GM04504 (cell line): ENCODE measurements at places on chromosomes 3 and 15.

GRCh38 chr15:51356147-51356546 is 14.7 kb downstream of the GLDN start:
- no peak for DNase-seq

- DNase-seq = no peak
These were observed 747 bp downstream of the PDCD6IP start for GRCh38 chr3:33799202-33799551.

DNA sequence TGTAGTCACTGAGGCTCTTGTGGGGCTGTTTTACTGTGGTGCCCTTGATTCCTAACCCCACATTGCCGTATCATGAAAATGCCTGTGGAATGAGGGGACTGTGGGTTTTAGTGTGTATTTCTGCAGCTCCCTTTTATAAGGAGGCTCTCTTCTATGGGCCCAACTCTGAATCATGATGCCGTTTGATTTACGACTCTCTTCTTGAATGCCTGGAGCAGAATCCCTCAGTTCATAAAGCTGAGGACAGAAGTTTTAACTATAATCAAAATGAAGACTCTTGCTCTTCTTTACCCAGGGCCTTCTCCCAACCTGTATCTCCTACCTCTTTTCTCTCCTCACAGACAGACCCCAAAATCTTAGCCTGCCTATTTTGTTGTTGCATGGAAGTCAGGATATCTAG is 109.5 kb downstream of the RARB start:
- DNase-seq = no peak

DNA sequence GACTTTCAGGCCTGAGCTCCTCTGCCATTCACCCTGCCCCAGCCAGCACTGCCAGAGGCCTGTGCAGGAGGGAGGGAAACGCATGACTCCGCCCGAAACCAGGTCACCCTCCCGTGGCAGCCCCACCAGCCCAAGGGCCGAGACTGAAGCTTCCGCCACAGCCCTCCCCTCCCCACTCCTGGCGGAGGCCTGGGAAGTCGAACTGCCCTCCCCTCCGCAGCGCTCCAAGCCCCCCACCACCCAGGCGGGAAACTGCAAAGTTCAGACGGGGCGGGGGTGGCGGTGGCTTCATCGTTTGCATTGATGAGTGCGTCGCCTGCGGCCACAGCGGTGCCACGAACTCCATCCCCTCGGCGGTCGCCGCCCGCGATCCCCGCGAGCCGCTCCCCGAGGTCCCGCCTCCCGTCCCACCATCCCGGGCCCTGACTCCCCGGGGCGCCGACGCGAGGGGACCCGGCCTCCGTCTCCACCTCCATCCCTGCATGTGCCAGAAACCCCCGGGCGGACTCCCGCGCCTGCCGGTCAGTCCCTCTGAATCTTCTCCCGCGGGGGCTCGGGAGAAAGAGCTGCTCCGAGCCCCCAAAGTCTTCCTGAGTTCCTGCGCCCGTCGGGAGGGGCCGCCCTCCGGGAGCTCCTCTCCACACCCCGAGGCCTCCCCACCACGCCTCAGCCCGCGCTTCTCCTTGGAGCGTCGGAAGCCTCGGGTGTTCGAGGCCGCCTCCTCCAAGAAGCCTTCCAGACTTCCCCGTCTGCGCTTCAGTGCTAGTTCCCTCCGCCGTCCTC is 698 bp downstream of the MELTF start:
- DNase-seq = no peak

DNA sequence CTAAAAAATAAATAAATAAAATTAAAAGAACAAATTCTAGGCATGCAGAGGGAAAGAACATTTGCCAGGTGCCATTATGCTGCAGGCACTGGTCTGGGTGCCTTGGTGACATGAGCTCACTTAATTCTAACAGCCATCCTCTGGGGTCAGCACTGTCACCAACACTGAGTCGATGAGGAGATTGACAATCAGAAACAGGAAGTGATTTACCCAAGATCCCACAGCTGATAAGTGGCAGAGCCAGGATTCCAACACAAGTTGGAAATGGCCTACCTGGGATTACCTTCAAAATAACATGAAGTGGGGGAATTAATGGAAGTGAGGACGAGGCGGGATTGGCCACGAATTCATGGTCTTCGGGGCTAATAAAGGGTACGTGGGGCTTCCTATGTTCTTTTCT is 3.6 kb downstream of the PLIN1 start:
- DNase-seq = no peak

GRCh38 chr3:39349080-39349479 is 19.6 kb downstream of the CCR8 start:
- no peak for DNase-seq

- DNase-seq = no peak
These were observed 426.4 kb downstream of the NLGN1 start for GRCh38 chr3:173823911-173824460.

- no peak for DNase-seq
These were observed 76.0 kb upstream of the ATP10A start for GRCh38 chr15:25939122-25939521.
